ENCODE measurements at places on chromosomes 4 and X.
A peak's percentile ranks its signal among the peaks of the same experiment; 100 is the strongest.

GRCh38 chr4:42048394-42048793, 58.1 kb downstream of the SLC30A9 start:
- peaks cover 20% of the 10 kb centered on the region for H3K36me3 ChIP-seq
- H3K27me3 ChIP-seq, result no peaks in the 10 kb centered on the region
- no peak overlapping the region for H3K4me3 ChIP-seq
- no peak overlapping the region for H3K27ac ChIP-seq

DNA sequence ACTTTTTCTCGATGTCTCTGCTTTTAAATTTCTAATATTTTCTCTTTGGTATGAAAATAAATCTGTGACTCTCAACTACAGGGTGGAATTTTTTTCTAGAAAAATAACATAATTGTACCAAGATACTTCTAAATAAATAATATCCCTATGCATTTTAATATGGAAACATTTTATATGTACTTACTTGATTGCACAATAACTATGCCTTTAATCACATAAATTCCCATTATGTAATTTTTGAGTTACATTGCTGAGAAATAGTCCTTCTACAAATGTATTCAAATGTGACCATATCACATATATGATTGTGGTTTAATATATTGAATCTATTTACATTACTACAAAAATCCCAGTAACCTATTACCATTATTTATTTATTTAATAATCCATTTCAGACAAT, 1543.3 kb upstream of the PABPC4L start:
- no peak for DNase-seq
- H3K27me3 ChIP-seq, result no peaks in the 10 kb centered on the region
- no peaks in the 10 kb centered on the region for H3K36me3 ChIP-seq
- H3K4me1 ChIP-seq, result no peaks in the 10 kb centered on the region
- H3K4me3 ChIP-seq, result no peak overlapping the region

DNA sequence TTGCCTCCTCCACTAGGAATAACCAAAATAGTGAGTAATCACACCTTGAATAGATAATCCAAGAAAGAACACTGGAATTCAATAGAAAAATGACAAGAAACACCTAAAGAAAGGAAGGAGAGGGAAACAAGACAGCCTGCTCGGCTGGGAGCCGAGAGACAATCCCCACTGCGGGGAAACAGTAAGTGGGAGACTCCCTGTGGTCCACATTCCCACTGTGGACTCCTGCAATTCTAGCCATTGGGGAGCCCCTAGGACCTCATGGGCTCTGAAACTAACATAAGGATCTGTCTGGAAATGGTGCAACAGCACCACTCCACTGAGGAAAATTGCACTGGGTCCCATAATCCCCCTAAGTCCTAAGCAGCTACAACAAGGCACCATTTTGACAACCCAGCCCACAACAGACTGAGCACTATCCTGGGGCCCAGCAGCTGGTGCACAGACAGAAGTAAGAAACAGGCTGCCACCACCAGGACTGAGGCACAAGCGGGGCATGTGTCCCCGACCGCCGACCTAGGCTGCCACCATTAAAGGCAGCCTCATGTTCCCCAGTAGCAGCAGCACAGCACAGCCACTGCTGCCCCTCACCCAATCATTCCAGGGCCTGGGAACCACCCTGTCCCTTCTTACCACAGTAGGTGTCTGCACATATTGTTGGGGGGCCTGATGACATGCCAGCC, 14.2 kb downstream of the LRBA start:
- peaks cover 11% of the 10 kb centered on the region for H3K36me3 ChIP-seq
- H3K27ac ChIP-seq, result no peak overlapping the region
- H3K4me1 ChIP-seq, result peaks cover 64% of the 10 kb centered on the region
- no peak for DNase-seq

- H3K4me3 ChIP-seq, result no peak overlapping the region
- no peak for DNase-seq
- peaks cover 21% of the 10 kb centered on the region for H3K27me3 ChIP-seq
- no peaks in the 10 kb centered on the region for H3K4me1 ChIP-seq
- no peak overlapping the region for H3K27ac ChIP-seq
Measured at GRCh38 chr4:1092026-1092982, 21.1 kb downstream of the RNF212 start.

- peak overlapping the region; percentile 80 for H3K27ac ChIP-seq
- H3K27me3 ChIP-seq, result no peaks in the 10 kb centered on the region
- H3K4me1 ChIP-seq, result peaks cover 79% of the 10 kb centered on the region
Measured at GRCh38 chr4:71004281-71004851, 10.9 kb downstream of the DCK start.

DNA sequence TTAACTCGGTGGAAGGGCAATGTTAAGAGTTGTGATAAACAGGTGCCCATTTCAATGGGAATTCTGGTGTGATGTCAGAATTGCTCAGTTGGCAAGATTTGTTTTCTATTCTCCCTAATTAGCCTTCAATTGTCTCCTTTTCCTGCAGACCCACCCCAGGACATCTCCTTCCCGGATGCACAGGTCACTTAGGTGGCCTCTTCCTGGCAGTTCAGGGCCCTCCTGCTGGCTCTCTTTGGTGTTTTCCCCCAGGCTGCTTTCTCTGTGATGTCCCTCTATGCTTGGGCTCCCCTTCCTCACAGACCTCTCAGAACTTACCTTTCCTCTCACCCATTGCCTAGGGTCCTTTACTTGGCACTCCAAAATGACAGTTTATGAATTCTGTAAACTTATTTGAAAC, 126.3 kb downstream of the GPAT3 start:
- no peak for DNase-seq
- no peak overlapping the region for H3K27ac ChIP-seq
- no peak overlapping the region for H3K4me3 ChIP-seq
- H3K4me1 ChIP-seq, result peaks cover 6% of the 10 kb centered on the region

DNA sequence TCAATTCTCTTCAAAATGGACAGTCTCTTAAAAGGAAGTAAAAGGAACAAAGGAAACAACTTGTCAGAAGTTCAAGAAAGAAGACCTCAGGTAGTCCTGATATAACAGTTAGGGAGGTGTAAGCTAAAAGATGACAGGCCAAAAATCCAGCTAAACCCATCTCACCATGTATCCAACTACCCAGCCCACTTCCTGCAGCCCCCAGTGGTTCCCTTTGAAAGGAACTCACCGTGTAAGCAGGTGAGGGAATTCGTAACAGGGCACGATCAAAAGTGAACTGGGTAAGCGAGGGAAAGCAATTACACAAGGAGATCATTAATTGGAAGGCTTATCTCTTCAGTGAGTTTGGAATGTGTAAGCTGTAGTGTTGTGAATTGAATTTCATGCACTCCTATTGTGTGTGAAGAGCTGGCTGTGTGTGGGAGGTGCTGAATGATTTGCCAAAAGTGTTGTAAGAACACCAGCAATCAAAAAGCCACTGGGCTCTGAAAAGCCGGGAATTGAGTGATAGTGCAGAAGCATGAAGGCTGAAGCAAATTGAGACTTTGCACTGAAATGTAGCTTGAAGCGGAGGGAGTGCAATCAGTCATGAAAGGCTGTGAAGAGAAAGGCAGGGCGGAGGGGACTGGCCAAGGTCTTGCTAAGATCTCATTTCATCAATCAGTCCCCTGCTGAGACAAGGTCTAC, 914.2 kb upstream of the LCORL start:
- DNase-seq, result no peak
- H3K27me3 ChIP-seq, result no peaks in the 10 kb centered on the region
- H3K36me3 ChIP-seq, result peaks cover 3% of the 10 kb centered on the region
- H3K4me3 ChIP-seq, result no peak overlapping the region

- H3K27ac ChIP-seq, result no peak overlapping the region
- no peaks in the 10 kb centered on the region for H3K27me3 ChIP-seq
- DNase-seq, result no peak
- no peaks in the 10 kb centered on the region for H3K36me3 ChIP-seq
- no peak overlapping the region for H3K4me3 ChIP-seq
Measured at GRCh38 chrX:69556060-69557011, 52.2 kb downstream of the NALF2 start.

DNA sequence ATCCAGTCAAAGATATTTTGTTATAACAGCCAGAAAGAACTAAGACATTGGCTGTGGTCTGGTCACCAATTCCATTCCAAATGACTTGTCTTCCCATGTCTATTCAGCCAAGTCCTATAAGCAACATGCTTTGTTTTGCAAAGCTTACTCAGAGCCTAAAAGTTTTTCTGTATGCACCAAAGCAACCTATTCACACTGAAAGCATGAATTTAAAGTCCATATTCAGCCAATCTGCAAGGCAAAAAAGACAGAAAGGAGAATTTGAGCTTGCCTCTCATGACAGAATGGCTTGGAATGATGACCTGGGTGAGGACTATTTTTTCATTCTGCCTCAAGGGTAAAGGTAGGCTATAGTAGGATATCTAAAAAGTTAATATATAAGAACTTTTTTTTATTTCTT, 323.2 kb upstream of the NOCT start:
- peaks cover 37% of the 10 kb centered on the region for H3K27me3 ChIP-seq
- H3K4me3 ChIP-seq, result no peak overlapping the region
- no peak for DNase-seq
- H3K36me3 ChIP-seq, result peaks cover 2% of the 10 kb centered on the region
- no peaks in the 10 kb centered on the region for H3K4me1 ChIP-seq
- no peak overlapping the region for H3K27ac ChIP-seq
